Stimulated activated CD4-positive, alpha-beta T cell treated with anti-CD3 and anti-CD28 coated beads, Interleukin-4, amount 100 ng/mL, for 1 hour (primary cell): ENCODE measurements at places on chromosomes 2 and 18.

DNA sequence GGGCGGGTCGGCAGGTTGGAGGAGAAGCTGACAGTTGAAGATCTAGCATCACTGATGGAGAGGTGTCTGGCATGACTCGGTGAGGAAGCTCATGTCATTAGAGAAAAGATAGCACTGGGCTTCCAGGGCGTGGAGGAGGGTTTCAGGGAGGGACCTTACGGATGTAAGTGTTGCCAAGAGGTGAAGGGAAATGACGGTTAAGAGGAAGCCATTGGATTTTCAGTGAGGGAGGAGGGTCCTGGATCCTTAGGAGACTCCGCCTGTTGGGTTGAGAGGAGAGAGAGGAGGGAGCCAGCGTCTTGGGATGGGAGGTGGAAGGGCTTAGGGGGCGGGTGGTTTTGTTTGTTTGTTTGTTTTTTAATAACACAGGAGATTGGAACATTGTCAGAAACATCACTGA lies 103.2 kb downstream of the WDSUB1 start:
- DNase-seq, result no peak

DNA sequence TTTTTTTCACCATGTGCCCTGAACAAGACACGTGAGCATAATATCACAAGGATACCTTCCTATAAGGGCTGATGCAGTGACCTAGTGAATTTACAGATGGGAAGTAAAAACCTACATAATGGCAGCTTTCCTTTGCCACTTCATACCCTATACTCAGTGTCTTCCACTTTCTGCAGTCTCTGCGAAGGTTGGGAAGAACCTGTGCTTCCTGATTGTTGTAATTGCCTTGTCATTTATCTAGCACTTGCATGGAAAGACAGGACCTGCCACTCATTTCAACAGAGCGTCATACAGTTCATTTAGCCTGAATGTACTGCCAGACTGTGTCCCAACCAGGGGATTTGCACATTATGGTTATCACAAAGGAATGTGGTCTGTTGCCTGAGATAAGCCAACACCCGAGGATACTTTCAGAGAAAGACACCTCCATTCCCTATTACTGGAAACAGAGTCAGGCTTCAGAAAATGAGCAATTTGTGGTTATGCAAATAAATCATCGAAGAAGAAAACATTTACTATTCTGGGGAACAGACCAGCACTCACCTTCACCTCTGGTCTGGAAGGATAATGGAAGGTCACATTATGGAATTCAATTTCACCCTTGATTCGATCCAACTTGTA lies 55.0 kb downstream of the ABCB11 start:
- no peak for DNase-seq

DNA sequence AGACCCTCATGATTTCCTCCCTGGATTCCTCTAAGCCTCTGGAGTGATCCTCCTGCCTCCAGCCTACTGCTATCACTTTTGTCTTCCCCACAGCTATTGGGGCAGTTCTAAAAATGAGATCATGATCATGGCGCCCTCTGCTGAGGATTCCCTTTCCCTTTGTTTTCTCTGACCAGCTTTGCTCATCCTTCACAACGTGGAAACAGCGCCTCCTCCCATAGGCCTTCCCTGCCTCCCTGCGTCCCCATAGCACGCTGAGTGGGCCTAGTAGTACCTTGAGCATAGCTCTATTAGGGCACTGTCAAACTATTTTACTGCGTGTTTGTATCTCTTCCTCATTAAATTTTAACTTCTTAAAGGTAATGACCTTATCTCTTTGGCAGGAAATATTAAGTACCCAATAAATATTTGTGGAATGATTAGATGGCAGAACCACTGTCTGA lies 207.0 kb upstream of the FANCL start:
- no peak for DNase-seq

DNA sequence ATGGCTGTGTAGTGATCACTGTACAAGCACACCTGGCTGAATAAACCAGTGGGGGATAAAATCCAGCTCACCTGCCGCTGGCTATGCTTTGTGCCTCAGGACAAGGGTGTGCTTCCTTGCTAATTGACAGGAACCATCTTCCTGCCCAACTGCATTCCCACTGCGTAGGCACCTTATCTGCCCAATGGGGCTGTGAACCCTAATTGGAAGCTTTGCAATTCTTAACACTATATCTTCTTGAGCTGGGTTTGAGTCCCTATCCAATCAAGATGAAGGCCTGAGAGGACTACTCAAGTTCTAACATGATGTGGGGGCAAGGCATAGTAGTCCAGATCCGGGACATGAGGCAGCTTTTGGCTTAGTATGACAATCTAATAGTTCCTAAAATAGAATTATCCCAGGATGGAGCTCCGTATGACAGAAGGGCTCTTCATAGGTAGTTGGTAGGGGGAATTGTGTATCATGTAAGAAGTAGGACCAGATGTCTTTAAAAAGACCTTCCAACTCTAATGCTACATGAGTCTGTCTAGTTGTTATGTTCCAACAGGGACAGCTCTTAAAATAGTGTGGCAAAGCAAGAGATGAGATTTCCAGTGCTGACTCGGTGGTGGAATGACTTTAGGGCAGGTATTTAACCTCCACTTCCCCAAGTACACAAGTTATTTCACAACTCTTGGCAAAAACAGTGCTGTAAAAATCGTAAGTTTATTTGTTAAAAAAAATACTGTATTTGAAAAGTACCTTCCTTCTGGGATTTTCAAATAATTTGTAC lies 2.3 kb upstream of the TMEM150A start:
- no peak for DNase-seq

DNA sequence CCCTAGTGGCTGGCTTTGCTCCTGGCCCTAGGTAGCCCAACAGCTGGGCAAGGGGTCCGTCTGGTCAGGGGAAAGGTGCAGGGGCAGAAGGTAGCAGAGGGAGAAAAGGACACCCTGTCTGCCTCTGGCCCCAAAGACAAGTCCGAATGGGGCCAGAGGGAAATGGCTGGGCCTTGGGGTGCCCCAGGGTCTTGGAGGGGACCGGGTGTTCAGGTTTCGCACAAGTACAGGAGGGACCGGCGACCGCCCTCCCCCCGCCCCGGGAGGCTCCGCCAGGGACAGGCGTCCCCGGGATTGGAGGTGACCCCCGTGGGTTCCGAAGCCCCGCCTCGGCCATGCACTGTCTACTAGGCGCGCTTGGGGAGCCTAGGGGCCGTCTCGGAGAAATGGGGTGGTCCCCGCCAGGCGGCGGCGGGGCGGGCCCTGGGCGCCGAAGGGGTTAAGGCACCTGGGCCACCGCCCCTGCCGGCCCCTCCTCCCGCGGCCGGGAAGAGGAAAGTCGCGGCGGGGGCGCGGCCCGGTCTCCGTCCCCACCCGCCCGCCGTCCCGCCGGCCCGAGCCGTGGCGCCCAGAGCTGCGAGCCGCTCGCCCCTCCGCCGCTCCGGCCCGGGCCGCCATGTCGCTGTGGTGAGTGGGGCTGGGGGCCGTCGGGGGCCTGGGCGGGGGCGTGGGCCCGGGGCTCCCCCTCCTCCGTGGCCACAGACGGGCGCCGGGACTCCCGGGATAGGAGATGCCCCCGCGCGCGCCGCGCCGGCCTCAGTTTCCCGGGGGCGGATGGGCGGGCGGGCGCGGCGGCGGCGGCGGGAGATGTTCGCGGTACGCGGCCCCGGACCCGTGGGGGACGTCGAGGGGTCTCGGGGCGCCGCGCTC lies at the start of gene B3GNT7:
Gene B3GNT7 (plus strand): TSS at position 523 of the 870 bp plus-strand sequence. CDS start 94 bp downstream, at position 617.
- DNase-seq, result no peak

DNA sequence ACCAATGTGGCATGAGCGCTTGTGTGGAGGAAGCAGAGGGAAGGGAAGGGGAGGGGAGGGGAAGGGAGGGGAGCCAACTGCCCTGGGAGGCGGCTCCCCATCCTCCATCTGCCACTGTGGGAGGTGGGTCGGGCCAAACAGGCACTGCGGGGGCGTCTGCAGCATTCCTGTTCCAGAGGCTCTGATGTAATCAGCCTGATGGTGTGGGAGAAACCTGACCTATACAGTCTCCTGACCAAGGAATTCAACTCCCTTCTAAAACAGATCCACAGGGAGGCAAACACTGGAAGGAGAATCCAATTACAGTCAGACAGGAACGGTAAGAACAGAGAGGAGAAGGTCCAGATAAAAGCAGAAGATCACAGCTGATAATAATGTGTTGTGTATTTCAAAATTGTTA lies 88.8 kb downstream of the CD8B2 start:
- DNase-seq, result no peak

GRCh38 chr2:22253171-22253570 lies 1129.4 kb downstream of the TDRD15 start:
- no peak for DNase-seq

DNA sequence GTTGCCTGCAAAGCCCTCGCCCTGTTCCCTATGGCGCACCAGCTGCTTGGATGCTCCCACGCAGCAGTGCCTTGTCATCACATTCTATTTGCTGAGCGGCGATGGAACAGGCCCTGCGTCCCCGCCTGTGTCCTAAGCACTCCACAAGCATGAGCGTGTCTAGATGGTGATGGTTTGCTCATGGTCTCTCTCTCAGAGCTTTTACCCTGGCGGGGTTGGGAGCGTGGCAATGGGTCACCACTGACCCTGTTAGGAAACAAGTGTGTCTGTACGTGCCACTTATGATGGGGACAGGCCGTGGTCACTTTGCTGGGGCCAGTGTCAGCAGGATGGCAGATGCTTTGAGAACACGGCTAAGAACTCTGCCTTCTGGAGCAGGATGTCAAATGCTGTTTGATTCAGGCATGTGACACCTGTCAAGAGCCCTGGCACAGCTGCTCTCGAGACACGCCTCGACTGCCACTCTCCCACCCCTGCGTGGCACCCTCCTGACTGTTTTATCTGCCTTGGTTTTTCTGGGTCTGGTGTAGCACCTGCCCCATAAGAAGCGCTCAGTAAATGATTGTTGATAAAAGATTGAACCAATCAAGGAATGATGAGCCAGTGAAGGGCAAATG lies 44.2 kb downstream of the RRM2 start:
- no peak for DNase-seq

DNA sequence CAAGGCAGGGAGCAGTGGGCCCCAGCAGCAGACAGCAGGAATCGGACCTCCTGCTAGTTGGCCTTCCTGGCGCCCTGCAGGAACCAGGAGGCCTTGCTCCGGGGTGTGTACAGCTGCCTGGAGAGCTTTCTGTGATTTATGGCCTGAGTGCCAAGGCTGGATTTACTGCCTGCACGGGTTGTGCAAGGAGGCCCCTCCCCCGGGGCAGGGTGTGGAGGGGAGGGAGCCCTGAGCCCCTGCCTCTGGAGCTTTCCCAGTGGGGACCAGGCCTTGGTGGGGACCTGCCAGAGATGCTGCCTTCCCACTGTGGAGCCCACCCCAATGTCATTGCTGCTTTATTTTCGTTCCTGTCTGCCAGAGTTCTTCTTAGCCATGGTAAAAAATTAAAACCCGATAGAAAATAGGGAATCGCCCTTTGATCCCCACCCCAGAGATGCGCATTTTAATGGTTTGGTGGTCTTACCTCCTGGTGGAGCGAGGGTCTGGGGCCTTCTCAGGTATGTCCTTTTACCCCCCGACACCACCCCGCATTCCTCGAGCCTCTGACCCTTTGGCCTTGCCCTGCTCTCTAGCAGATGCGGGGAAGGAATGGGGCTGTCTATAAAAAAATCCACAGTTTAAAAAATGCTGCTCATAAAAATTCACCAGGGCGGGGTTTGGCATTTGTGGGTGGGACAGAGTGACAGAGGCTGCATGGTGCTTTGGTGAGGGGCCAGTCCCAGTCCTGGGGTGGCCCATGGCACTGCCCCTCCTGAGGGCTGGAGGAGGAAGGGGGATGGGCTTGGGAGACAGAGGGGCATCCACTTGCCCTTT lies 6.9 kb upstream of the RALB start:
- DNase-seq, result no peak

DNA sequence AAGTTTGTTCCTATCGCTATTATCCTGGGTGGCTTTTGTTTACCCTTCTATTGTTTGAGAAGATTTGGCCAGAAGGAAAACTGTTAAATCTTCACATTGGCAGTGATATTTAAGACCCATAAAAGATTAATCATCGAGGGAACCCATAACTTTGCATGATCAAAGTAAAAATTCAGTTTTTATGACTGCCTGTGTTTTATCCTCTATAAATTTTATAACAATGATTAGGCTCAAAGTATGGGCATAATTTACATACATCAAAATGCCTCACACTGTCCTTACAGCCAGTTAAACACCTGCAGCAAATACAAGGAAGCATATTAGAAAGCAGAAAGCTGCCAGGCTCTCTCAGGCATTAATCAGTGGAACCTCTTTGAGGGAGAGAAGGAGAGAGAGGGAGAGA lies 289.1 kb downstream of the ICOS start:
- DNase-seq, result no peak

DNA sequence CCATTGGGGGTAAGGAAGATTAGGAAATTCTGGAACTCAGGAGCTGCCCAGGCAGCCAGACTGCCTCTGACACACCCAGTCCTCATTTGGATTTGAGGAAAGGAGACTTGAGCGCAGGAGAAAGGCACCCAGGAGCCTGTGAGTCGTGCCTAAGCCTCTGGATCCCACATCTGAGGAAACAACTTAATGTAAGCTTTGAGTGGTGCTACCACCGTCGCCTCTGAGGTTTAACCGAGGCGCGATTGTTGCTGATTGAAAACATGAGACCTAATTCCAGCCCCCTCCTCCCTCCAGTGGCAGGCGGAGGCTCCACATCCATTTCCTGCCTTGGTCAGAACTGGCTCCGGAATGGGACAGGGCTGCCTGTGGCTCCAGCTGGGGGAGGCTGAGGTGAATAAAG lies 176.7 kb upstream of the PKDCC start:
- no peak for DNase-seq

GRCh38 chr2:16613539-16614011 lies 52.1 kb downstream of the CYRIA start:
- no peak for DNase-seq

DNA sequence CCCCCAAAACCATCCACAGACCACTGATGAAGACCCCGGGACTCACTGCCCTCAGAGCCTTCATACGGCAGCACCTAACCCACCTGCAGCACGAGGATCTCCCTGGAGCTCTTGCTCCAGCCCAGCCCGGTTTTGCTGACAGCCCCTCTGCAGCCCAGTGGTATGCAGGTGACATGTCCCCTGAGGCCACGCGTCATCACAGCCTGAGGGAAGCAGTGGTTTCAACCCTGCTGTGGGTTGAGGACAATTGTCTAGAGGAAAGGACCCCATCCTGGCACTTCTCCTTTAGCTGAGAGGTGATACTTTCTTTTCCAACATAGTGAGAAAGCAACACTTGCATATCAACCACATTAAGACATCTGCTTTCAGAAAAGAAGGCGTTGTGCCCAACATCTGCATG lies 134.0 kb downstream of the SEPTIN10 start:
- no peak for DNase-seq

- no peak for DNase-seq
Measured at GRCh38 chr2:120301284-120301683, 44.7 kb upstream of the INHBB start.

GRCh38 chr2:133265432-133265949 lies 302.8 kb downstream of the NCKAP5 start:
- no peak for DNase-seq

- no peak for DNase-seq
Measured at GRCh38 chr18:41395695-41396094, 559.3 kb upstream of the PIK3C3 start.
